ENCODE measurements at places on chromosomes 2 and 18. TPM values are rescaled to one million over a fixed set of nuclear protein-coding genes. Genes with fewer than 3 reads are reported as not detected.

The HOXD1 gene
- not detected for total RNA-seq

The CNGA3 gene
- not detected for total RNA-seq

The PROKR1 gene
- not detected for total RNA-seq

The FAM228A gene
- not detected for total RNA-seq

The THUMPD2 gene
- total RNA-seq = 9.4 TPM

The MAPRE2 gene
- total RNA-seq = 27.4 TPM

The SKA1 gene
- total RNA-seq = 2.6 TPM

The DNAJC5G gene
- total RNA-seq = not detected

The ZNF385B gene
- total RNA-seq = 0.27 TPM
